ENCODE measurements at places on chromosomes 1 and 21.

GRCh38 chr1:227257964-227258363 is 60.3 kb downstream of the CDC42BPA start:
- no peak for DNase-seq

GRCh38 chr1:41691424-41691823 is 206.9 kb upstream of the EDN2 start:
- no peak for DNase-seq

DNA sequence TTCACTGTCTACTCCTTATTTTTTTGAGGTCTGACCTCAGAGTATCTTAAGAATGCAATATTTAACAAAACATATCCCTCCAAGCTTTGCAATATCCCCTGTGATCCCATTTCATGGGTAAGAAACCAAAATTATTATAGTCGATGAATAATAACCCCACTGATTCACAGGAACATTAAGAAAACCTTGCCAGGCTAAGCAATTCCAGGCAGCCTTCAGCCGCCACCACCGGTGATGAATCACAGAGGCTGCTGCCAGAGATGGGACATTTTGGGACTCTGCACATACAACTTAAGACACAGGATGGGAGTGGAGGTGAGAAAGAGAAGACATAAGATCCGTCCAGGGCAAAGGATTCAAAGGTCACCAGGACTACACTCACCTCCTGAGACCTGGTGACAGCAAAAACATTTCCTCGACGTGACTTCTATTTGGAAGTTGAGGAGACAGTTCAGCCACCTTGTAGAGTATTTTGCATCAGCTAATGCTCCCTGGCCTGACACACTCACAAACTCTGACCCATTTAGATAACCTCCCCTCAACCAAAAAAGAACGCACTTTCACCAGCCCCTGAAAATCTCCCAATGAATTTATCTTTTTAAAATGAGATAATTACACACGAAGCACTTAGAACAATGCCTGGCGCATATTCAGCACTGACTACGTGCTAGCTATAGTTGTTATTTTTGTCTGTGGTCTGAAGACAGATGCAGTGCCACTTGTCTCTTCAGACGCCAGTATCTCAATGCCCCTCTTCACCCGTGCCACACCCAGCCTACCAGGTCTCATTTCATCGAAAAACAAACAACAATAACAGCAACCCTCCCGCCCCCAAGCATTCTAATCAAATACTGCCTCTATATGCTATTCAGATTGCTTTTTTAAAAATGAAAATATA is 17.8 kb upstream of the OVAAL start:
- DNase-seq: peak; percentile 75

DNA sequence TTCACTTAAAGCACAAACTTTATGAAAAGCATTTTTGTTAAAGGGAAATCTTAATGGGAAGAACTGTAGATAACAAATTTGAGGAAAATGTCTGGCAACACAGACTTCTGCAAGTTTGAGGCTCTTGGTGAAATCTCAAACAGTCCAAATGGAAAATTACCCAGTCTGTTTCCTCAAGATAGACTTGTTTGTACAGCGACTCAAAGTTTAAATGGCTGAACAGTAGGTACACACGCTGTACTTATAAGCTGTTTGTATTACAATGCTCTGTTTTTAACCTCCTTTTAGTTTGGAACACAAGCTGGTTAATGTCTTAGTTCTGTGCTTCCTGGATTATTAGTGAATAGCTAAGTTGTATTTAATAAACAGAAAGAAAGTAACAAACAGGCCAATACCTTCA is 217.1 kb downstream of the NFIA start:
- DNase-seq: no peak

GRCh38 chr1:40973912-40974311 is 5.6 kb upstream of the CTPS1 start:
- DNase-seq: no peak

GRCh38 chr1:17130138-17130635 is 10.9 kb upstream of the PADI2 start:
- DNase-seq: no peak

- DNase-seq: no peak
Measured at GRCh38 chr1:54167422-54168139, 14.8 kb upstream of the CDCP2 start.

- no peak for DNase-seq
Measured at GRCh38 chr1:167360120-167360519, 139.4 kb downstream of the POU2F1 start.

GRCh38 chr1:173295995-173296394 is 88.9 kb upstream of the TNFSF4 start:
- DNase-seq: no peak

GRCh38 chr21:33013626-33014025 is 12.1 kb upstream of the OLIG2 start:
- DNase-seq: no peak

DNA sequence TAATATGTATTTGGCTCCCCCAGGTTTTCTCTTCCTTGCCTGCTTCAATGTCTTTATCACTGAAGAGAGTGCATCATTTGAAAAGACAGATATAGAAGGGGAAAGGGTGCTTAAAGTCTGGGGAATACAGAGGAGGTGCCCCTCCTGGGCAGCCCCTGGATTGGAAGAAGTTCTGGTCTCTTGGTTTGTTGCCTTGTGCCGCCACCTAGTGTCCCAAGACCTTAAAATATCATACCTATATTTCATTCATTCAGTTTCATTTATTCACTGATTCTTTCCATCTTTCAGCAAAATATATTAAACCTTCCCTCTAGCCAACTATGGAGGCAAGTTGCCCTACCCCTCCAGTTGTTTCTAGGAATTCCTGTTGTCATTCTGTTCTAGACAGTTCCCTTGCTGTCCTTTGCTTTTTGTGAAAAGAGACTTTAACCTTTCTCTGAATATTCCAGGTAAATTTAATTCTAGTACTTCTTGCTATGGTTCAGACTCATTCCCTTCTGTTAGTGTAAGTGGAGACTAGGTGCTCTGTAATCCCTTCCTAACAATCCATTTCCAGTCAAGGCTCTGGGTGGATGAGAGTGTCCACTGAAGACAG is 56.1 kb downstream of the MEF2D start:
- no peak for DNase-seq

GRCh38 chr1:96475903-96476302 is 245.7 kb upstream of the PTBP2 start:
- DNase-seq: no peak

DNA sequence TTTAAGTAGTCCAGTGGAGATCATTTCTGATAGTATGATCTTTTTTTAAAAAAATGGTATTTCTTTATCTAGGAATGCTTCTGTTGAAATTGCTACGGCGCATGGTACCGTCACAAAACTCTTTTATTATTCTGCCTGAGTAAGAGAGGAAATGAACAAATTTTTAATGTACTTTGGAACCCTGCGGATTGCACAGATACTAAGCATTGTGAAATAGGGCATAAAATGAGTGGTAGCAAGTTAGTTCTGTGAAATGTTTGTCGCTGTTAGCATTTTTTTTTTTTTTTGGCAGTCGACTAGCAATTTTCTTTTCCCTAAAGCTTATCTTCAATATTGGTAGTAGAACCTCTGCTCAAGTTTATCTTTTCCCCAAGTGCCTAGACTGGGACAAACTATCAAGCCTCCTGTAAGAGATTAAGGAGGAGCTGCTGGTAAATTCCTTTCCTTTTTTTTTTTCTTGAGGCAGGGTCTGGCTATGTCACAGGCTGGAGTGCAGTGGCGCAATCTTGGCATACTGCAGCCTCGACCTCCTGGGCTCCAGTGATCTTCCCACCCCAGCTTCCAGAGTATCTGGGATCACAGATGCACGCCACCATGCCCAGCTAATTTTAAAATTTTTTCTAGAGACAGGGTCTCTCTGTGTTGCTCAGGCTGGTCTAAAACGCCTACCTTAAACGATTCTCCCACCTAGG is 2.2 kb downstream of the ITSN1 start:
- no peak for DNase-seq

DNA sequence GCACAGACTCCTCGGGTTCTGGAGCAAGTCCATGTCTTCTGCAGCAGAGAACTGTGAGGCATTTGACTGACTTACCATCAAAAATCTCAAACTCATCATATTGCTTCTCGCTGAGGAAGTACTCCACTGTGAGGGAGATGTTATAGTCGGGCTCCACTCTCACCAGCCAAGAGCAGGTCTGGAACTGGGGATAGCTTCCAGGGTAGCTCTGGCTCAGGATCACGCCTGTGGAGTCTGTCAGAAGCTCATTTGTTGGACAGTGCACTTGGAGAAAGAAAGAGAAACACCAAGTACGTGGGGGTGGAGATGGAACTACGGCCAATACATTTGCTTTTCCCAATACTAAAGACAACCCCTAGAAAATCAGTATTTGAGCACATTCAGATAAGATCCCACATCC is 111.1 kb downstream of the ZSCAN20 start:
- no peak for DNase-seq

DNA sequence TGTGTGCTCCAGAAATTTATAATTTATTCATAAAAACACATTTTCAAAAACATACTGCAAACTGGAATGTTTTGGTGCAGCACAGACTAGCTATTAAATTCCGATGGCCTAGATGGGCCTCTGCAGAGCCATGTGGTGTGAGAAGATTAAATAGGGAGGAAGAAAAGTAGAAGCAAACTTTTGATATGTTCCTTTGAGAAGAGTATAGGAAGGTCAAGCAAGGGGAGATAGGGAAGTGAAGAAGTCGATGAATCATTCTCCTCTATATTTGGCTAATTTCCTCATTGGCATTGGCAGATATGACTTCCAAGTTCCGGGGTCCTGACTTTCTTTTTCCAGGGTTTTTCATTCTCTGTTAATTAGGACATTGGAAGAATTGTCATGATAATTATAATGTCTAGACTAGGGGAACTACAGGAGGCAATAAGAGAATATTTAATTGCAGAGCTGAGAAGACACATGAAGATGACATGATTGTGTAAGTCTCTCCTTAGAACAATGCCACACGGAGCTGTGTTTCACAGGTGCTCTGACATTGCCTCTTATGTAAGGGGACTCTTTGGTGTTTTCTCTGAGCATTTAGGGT is 19.3 kb upstream of the ZNF326 start:
- DNase-seq: no peak

GRCh38 chr1:94535095-94535494 is 6.5 kb downstream of the F3 start:
- DNase-seq: no peak

GRCh38 chr1:248820041-248820585 is 5.6 kb downstream of the SH3BP5L start:
- DNase-seq: no peak

DNA sequence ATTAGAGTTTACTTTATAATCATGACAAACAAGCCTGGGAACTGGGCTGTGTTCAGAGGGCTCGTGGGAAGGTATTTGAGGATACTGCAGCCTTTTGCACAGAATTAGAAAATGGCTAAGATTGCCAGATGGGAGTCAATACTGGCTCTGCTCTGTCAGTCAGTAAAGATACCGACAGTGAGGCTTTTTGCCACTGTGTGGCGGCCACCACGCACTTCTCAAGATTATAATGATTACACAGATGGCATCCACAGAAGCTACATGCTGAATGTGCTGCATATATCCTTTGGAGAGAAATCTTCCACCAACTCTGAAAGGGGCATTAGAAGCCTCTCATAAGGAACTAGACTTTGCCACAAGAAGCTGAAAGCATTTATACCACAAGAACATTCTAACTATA is 213.4 kb upstream of the PTBP2 start:
- no peak for DNase-seq

DNA sequence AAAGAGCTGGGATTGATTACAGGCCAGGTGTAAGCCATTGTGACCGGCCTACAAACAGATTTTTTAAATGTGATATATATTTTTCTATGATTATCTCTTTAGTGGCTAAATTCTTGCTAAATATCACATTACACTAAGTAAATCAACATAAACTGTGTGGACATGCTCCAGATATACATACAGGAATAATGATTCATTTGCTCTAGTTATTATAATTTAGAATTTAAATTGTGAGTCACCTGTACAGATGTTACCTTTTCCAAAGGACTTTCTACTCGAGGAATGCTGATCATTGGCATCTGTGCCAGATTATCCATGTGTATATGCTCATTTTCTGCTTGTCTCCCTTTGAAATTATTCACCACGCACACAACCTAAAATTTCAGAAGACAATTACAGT is 90.1 kb downstream of the PLPPR5 start:
- no peak for DNase-seq

- no peak for DNase-seq
Measured at GRCh38 chr1:119732465-119733168, 20.9 kb downstream of the PHGDH start.
